ENCODE measurements at places on chromosomes 4 and X.

DNA sequence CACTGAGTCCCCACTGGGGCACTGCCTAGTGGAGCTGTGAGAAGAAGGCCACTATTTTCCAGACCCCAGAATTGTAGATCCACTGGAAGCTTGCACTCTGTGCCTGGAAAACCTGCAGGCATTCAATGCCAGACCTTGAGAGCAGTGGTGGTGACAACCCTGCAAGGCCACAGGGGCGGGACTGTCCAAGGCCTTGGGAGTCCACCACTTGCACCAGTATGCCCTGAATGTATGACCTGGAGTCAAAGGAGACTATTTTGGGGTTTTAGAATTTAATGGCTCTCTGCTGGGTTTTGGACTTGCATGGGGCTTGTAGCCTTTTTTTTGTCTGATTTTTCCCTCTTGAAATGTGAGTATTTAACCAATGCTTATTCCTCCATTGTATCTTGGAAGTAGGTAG is 145.8 kb downstream of the MSN start:
- no peak for DNase-seq

- DNase-seq, result peak; percentile 3
These were observed 146.8 kb downstream of the KLHL4 start for GRCh38 chrX:87664381-87664780.

DNA sequence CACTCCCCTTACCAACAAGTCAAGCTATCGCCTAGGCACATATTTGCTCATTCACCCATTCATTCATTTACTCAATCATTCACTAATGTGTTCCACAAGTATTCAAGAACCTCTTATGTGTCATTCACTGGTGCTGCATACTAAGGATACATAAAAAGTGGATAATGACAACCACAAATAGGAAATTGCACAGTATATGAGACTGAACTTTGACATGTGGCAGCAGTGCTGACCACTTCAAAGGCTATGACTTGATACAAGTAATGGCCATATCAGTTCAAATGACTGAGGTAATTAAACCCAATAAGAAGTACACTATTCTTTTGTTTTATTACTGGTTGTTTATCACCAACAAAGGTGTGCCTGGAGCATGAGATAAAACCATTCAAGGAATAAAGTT is 282.5 kb downstream of the KLHL13 start:
- DNase-seq, result no peak

GRCh38 chrX:148035380-148035779 is 54.2 kb downstream of the FMR1NB start:
- no peak for DNase-seq

- no peak for DNase-seq
These were observed at the start of gene ADAD1 for GRCh38 chr4:122378711-122379110. TSS of gene ADAD1 (plus strand) at chr4:122379011. CDS start at chr4:122380070, 1,059 bp downstream.

- DNase-seq, result no peak
These were observed 16.8 kb upstream of the SLC34A2 start for GRCh38 chr4:25638806-25639205.

- no peak for DNase-seq
These were observed 102.3 kb downstream of the AGTR2 start for GRCh38 chrX:116272861-116273260.

DNA sequence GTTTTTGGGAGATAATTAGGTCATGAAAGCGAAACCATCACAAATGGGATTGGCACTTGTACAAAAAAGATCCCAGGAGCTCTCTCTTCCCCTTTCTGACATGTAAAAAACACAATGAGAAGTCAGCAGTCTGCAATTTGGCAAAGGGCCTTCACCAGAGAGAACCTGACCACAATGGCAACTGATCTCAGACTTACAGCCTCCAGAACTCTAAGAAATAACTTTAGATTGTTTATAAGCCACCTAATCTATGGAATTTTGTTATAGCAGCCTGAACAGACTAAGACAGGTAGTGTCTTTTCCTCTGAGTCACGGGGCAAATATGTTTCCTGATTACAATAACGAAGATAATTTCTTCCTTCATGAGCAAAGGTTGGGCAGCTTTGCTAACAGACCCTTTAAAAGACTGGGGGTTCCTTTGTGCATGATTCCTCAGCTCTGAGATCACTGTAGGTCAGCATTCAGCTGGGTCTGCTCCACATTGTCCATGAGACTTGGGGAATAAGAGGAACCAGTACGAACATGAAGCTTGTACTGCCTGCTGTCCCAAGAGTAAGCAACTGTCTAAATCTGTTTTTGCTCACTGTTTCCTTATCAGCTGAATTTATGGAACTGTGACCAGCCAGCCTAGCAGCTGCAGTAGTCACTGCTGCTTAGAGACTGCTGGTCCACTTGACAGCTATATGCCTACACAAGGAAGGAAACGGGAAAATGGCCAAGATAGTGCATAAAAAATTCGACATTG is 191.6 kb downstream of the ANAPC10 start:
- peak; percentile 90 for DNase-seq

DNA sequence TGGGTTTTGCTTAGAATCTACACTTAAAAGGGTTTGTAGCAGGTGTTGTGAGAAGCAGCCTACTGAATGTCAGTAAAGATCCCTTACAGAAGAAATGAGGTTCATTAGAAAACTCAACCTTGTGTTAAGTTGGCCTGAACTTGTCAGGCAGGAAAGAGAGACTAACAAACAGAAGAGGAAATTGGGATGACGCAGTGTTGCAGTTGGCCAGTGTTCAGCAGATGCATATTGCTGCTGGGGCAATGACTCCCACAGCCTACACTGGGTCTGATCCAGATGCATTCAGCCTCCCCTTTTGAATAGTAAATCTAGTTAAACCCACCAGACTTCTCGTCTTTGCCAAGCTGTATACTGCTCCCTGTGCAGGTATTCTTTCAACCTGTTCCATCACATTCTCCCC is 409.4 kb downstream of the UBE2NL start:
- DNase-seq, result no peak

Measured in NCI-H226 (cell line).